Hypothalamus (tissue), 51 donors: ENCODE measurements at places on chromosomes 3 and 15.
A peak's percentile ranks its signal among the peaks of the same experiment; 100 is the strongest.

- no peak for DNase-seq
Observed at GRCh38 chr15:91787198-91787597, 66.3 kb upstream of the SLCO3A1 start.

DNA sequence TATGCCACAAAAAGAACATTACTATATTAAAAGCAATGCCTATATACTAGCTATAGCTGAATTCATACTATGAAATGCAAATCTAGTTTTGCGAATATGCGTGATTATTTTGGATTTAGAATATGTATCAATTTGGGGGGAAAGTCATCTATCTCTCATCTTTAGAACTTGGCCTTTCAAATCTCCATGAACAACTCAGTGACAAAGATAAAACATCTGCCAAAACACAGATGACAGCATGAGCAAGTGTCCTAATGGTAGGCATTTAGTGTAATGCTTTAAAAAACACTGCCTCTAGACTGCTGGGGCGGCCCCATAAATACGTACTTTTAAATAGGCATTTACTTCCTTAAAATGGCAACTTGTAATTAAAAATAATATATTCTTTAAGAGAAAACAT is 2.7 kb downstream of the CD47 start:
- no peak for DNase-seq

DNA sequence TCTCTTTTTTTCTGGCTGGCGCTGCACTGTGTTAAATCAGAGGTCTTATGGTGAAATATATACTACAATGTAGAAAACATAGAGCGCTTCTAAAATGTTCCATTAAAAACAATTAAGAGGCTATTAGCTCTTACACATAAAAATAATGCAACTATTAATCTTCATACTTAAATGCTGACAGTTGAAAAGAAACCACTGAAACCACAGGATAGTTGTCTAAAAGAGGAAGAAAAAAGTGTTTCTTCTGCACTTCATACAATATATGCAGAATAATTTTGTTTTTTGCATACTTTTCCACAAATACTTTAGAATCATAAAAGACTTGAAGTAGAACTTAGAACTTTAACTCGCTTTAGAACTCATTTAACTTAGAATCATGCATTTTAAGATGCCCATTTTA is 170.5 kb downstream of the PYDC2 start:
- no peak for DNase-seq

GRCh38 chr15:67101911-67102598 is 36.7 kb downstream of the SMAD3 start:
- no peak for DNase-seq

DNA sequence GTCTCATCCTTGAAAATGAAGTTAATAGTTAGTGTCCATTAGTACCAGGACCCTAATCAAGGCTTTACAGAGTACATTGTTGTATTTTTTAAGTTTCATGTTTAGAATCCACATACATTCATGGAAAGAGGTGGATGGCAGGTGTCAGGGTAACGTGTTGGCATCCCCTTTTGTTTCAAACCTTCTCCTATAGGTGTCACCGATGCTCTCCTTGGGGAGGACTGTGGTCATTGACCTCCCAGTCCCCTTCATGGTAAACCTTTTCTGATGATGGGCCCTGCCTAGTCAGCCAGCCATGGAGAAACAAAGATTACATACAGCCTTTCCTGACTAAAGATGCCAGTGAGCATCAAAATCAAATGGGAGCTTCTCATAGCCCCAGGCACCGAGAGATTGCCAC is 574.8 kb downstream of the AGBL1 start:
- DNase-seq = no peak

GRCh38 chr15:60396958-60397771 is 621 bp downstream of the ANXA2 start:
- no peak for DNase-seq

DNA sequence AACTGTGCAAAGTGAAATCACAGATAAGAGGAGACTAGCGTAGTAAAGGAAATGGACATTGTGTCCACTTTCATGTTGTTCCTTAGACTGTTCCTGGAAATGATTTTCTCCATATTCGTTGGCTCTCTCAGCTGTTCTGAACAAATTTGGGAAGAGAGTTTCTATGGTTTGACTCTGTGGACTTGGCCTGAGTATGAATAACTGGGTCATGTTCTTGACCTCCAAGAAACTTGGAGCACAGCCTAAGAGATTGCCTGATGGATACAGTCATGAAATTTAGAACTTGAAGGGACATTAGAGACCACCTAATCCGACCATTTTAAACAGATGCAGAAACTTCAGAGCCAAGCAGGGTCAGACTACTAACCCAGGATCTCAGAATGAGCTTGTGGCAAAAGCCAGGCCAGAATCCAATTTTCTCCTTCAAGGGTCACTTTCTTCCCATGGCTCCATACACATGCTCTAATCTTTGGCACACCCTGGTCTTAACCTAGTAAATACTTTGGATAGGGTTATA is 430.4 kb downstream of the RBMS3 start:
- DNase-seq = no peak

DNA sequence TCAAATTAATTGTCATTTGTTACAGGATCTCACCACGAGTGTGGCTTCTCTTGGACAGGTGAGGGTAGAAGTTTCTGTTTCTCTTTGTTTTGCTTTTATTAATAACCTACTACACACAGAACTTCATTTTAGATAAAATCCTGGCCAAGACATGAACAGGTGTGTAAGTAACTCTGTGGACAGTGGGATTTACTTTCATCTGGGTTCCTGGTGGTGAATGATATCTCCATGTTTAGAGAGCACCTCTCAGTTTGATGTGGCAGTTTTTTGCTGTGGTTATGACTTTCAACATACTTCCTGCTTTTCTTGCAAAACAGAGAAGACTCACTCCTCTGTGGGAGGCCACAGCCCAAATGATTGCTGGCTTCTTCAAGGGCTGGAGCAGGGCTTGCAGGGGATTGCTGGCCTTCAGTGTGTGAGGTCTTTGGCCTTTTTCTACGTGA is 71.1 kb upstream of the XCR1 start:
- DNase-seq = no peak

GRCh38 chr15:101248274-101248673 is 3.6 kb downstream of the CHSY1 start:
- DNase-seq = no peak

DNA sequence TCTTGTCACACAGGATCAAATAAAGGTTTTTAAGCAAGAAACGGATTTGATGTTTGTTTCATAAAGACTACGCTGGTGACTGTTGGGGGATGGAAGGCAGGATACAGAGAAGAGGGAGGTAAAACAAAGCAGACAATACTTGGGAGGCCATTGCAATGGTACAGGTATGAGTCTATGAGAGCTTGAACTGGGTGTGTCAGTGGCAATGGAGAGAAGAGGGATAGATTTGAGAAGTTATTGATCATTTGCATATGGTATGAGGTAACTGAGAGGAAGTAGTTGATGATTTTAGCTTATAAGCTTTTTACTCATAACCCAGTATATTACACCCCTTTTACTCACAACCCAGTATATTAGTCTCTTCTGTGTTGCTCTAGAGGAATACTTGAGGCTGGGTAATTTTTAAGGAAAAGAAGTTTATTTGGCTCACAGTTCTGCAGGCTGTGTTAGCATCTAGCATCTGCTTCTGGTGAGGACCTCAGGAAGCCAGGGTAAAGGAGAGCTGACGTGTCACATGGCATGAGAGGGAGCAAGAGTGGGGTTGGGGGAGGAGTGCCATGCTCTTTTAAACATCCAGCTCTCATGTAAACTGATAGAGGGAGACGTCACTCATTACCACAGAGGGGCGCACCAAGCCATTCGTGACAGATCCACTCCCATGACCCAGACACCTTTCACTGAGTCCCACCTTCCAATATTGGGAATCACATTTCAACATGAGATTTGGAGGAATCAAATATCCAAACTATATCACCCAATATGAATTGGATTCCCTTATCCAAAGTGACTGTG is 153.9 kb downstream of the VPS8 start:
- no peak for DNase-seq

GRCh38 chr15:65906396-65906795 is 37.1 kb downstream of the RAB11A start:
- no peak for DNase-seq

DNA sequence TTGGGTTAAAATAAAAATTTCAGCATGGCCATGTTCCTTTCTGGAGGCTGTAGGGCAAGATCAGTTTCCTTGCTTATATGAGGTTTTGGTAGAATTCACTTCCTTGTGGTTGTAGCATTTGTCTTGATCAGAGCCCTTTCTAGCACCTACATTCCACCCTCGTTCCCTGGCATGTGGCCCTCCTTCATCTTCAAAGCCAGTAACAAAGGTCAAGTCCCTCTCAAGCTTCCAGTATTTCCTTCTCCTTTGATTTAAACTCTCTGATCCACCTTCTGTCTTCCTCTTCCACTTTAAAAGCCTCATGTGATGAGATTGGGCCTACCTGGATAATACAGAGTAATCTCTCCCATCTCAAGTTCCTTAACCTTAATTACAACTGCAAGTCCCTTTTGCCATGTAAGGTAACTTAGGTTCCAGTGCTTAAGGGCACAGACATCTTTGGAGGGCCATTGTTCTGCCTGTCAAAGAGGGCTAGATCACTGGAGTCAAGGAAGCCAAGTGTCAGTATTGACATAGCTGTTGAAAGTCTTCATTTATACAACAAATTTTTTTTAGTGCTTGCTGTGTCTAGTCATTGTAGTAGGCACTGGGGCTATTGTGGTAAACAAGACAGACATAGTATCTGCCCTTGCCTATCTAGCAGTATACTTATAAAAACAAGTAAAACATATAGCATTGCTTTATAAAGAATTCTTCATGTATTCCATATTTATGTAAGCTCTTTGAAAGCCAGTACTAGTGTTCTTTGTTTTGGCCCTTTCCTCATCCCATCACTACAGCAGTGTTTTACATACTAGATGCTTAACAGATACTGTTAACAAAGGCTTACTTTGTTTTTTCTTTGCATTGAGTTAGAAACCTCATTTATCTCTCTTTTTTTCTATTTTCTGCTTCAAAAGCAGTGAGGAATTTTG is 40.7 kb downstream of the GLCE start:
- DNase-seq = no peak

- no peak for DNase-seq
Observed at GRCh38 chr3:129018751-129019150, 17.6 kb downstream of the EFCC1 start.

DNA sequence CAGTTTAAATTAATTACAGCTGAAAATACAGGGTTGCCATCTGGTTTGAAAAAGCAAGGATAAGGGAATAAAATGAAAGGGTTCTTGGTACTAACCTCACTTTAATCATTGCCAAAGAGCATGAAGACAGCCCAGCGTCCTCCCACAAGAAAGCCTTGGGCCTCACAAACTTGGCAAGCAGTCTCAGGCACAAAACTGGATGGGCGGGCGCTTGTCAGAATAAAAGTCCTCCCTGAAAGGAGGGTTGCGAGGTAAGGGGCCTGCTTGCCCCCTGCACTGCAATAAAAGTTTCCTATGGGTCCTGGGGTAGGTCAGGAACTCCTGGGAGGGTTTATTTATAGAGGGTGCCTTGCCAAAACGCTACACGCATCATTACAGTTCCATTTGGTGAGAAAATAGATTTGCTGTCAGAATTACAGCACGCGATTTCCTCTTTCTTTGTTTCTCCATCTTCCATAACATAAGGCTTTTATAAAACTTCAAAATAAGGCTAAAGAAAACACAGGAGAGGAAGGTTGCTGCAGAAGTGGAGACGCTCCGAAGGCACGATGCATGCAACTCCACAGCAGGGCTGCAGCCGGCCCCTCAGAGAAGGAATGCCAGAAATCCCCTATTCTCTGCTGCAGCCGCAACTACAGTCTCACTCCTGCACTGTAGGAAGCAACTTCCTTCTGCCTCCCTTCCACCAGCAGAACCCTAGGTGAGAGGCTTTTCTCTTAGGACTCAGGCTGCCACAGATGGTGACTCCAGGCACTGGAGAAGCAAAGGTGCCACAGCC is 61.3 kb downstream of the VGLL4 start:
- DNase-seq = peak; percentile 36

GRCh38 chr3:141150081-141150830 is 81.4 kb upstream of the PXYLP1 start:
- no peak for DNase-seq

DNA sequence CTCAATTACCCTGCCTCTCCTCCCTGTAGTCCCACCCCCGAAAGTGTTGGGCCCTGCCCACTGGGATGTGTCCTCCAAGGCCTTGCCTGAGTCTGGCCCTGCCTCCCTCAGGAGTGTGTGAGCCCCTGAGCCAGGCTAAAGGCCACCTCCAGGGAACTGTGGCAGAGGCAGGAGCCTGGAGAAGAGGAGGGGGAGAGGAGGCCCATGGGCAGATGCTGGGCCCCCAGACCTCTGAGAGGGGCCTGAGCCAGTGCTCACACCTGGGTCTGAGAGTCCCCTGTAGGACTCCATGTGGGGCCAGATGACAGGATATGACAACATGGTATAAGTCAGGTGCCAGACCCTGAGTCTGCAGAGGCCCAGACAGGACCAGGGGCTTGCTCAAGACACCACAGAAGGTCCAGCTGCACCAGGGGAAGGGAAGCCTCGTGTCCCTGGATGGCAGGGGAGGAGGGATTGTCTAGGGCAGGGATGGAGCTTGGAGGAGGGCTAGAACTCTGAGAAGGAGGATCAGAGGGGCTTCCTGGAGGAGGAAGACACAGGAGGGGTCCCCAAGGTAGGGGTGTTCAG is 217.9 kb downstream of the TBC1D2B start:
- no peak for DNase-seq

DNA sequence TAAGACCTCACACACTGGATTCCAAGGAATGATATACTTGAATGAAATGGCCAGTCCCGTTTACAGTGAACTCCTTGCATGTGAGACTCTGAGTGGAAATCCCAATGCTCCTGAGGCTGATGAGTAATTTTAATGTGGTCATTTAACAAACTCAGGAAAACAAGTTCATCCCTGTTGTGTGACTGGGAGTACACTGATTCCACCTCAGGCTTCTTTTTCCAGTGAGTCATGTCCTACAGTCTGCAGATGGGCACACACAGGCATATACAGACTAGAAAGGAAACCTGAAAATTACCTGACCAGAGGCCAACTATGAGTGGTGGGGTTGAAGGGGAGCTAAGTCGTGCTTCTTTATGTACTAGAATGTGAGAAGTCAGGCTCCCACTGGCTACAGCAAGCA is 5.8 kb downstream of the SQOR start:
- DNase-seq = no peak

- DNase-seq = no peak
Observed at GRCh38 chr3:157445857-157446256, 9.2 kb downstream of the PTX3 start.

- no peak for DNase-seq
Observed at GRCh38 chr3:132871956-132872355, 149.7 kb upstream of the NPHP3 start.

GRCh38 chr3:71447803-71448202 is 135.7 kb downstream of the FOXP1 start:
- DNase-seq = no peak

GRCh38 chr15:60589728-60590127 is 110.8 kb upstream of the ICE2 start:
- DNase-seq = no peak

- no peak for DNase-seq
Observed at GRCh38 chr3:75325716-75326115, 338.4 kb upstream of the FRG2C start.

DNA sequence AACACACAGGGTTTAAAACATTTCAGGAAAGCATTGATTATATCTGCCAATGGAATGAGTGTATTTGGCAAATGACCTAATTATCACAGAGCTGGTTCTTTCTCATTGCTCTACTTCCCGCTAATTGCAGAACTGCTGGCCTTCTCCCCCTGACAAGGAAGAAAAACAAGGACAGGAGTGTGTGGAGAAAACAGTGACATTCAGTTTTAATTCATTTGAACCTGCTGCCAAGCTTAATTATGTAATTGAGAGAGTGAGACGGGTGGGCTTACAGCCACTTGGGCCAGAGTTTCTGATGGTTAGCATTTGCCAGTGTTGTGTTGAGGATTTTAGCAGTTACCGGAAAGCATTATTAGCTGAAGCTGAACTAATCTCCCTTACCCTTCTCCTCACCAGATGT is 301.4 kb downstream of the RBMS3 start:
- DNase-seq = peak; percentile 2
